ENCODE measurements at places on chromosomes 1 and 21. TPM values are rescaled to one million over a fixed set of nuclear protein-coding genes. Genes with fewer than 3 reads are reported as not detected.

DNA sequence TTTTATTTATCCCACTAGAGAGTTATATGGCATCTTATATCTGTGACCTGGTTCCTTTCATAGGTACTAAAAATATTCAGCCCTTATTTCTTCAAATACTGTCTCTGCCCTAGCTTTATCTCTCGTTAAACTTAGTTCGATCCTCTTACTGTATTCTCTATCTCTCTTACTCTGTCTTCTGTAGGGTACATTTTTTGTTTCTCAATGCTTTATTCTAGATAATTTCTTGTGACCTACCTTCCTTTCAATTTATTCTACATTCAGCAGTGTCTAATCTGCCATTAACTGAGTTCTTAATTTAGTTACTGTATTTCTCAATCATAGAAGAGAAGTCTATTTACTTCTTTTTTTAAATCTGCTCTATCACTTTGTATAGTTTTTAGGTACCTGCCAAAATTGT, 1.8 kb upstream of the ZFP69 start:
- DNase-seq = no peak

DNA sequence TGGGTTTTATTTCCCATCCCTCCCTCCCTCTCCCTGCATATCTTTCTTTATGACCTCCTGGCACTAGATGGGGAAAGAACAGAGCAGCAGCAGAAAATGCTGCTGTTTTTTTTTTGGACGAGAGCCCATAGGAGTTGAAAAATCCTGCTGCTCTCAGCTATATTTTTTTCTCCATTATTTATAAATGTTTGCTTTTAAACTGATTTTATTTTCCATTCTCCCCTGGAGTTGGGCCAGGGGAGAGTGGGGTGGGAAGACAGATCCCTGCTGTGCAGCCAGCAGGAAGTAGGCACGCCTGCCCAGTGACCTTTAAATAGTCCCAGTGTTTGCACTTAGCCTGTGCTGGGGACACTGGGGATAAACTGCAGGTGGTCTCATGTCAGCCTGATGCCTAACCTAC, 17.4 kb downstream of the SFT2D2 start:
- no peak for DNase-seq

Gene IL19
- total RNA-seq = not detected

DNA sequence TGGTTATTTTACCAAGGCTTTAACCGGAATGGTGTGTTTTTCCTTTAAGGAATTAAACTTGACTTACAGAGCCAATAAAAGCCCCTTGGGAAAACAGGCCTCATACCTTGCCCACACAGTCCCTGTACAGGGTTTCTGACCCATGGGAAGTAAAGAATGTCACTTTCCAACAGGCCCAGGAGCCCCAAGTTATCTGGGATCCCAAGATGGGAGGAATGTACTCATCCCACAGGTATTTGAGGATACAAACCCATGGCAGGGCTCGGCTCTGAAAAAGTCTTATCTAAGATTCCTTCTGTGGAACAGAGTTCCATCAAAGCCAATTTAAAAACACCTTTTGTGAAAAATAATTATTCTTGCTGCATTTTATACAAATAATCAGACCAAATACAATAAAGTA, 15.3 kb upstream of the COX20 start:
- no peak for DNase-seq

Gene MXRA8
- total RNA-seq = 29.2 TPM

- DNase-seq = no peak
Observed at GRCh38 chr1:4963251-4963650, 308.8 kb downstream of the AJAP1 start.

Data from endodermal cell (in vitro differentiated cells).